Neural progenitor cell (in vitro differentiated cells): ENCODE measurements at places on chromosomes 7 and 10.

GRCh38 chr10:636769-637168 lies 52.7 kb downstream of the DIP2C start:
- no peak for DNase-seq

- DNase-seq, result no peak
Observed at GRCh38 chr10:68088740-68089139, 13.7 kb upstream of the HERC4 start.

DNA sequence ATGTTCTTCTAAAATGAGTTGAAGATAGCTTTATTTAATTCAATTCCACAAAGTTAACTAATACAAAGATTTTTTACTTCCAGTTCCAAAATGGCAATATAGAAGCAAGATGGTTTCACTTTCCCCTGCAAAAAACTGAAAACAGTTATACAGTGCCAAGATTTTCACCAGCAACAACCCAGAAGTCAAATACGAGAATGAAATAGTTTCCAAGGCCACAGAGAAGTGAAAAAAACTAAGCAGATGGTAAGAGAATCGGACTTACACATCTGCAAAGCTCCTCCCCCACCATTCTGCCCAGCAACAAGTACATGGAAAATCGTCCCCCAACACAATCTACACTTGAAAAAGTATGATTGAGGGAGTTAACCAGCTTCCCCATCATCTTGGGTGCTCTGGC lies 30.3 kb upstream of the KEL start:
- no peak for DNase-seq

GRCh38 chr7:38178695-38179344 lies 775 bp downstream of the STARD3NL start:
- no peak for DNase-seq

- DNase-seq, result no peak
Observed at GRCh38 chr7:21076574-21076973, 289.9 kb upstream of the SP8 start.

DNA sequence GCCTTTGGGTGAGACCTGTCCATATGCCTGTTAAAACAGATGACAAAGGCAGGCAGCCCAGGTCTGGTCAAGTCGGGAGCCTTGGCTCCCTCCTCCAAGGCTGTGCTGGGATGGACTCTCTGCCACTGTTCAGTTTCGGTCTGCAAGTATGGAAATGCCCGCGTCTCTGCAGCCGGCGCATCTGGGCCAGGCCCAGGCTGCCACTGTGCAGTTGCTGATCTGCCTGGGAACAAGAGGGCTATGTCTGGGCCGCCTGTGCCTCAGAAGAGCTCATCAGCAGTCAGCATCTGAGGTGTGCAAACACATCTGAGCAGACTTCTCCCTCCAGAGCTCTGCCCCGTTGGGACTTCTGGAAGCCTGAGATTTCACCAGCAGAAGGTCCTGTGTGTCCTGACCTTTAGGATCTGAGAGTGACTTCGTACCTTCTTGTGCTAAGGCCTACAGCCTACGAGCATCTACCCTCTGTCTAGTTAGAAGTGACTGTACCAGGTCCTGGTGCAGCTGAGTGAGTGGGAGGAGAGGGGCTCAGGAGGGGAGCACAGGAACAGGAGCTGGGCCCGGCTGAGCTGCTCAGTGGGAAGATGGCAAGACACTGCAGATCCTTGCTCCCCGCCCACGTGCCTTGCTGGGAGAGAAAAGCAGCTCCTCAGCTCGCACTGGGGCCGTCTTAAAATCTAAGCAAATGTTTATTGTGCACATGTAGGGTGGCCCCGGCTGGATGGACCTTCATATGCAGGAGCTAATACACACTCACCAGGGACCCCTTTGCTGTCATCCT lies 50.9 kb downstream of the DOCK1 start:
- no peak for DNase-seq

GRCh38 chr10:74593470-74593869 lies 232.9 kb upstream of the KAT6B start:
- DNase-seq, result no peak

DNA sequence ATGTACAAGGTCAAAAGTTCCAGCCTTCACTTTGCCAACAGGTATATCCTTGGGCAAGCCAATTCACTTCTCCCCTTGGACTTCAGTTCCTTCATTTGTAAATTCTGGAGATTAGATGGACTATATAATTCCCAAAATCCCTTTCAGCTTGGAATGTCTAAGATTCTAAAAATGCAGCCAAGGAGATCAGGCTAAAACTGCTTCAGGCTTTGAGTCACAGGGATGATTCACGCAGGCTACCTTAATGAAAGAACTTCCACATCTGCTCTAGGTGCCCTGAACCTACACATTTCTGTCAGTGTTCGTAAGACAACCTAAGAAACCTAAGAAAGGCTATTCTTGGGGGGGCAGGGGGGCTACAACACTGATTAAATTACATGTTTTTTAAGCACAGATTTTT lies 7.1 kb downstream of the CPVL start:
- DNase-seq, result no peak

- no peak for DNase-seq
Observed at GRCh38 chr10:78544423-78545090, 510.9 kb downstream of the RPS24 start.

GRCh38 chr7:27765841-27766240 lies 25.9 kb downstream of the TAX1BP1 start:
- DNase-seq, result no peak

- DNase-seq, result peak; percentile 44
Observed at GRCh38 chr7:118629898-118630438, 405.5 kb downstream of the ANKRD7 start.

DNA sequence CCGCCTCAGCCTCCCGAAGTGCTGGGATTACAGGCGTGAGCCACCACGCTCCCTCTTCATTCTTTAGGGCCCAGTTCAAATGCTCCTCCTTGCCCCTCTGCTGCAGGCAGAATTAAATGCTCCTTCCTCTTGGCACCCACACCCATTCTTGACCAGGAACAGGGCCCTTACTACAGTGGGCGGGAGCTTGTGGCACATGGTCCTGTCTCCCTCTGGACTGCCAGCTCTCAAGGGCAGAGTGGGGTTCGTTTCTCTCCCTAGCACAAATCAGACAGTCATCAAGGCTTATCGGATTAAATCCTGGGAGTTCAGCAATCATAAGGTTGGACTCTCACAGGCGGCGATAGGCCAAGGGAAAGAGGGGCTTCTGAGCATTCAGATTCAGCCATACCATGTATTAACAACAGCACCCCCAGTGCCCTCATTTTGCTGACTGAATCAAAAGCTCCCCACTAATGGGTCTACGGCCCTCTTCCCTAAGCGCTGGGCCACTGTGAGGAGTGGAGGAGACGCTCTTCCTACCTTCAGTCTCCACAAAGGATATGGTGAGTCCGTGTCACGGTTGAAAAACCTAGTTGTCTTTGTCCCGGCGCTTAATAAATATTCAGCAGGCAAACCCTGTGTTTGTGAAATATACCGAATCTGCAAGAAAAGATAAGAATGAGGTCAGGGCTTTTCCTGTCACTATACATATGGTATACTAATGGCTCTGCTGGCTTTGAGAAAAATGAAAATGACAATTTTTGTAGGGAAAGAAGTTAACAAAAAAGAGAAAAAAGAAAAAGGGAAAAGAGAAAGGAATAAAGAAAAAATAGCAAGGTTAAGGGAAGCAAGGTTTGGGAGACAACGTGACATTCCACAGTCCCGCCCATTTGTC lies 107.4 kb downstream of the CLEC2L start:
- DNase-seq, result no peak

DNA sequence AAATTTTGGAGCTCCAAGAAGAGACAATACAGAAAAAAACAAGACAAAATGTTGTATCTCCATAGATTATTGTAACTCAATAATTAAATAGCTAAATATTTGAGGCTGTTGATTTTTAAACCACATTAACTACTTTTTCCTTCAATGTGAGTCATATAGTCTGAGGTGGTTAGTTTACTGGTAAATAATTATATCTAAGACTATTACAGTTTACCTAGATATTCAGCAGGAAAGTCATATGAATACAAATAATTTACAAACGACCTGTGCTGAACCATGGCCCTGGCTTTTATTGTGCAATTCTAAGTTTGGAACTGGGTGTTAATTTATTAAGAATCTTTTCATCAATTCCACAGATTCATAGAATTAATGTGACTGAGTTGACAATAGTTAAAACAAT lies 22.2 kb downstream of the CREB5 start:
- no peak for DNase-seq

- DNase-seq, result peak; percentile 80
Observed at GRCh38 chr7:129169171-129169671, 19.2 kb upstream of the SMO start.

- no peak for DNase-seq
Observed at GRCh38 chr10:124663766-124664360, 80.3 kb downstream of the FAM53B start.

- no peak for DNase-seq
Observed at GRCh38 chr7:133746847-133747246, 380.3 kb upstream of the LRGUK start.

- DNase-seq, result no peak
Observed at GRCh38 chr7:47255441-47255840, 326.5 kb downstream of the TNS3 start.

- no peak for DNase-seq
Observed at GRCh38 chr10:107577221-107577620, 412.7 kb upstream of the SORCS1 start.

GRCh38 chr7:108014747-108015682 lies 12.1 kb upstream of the LAMB1 start:
- no peak for DNase-seq

DNA sequence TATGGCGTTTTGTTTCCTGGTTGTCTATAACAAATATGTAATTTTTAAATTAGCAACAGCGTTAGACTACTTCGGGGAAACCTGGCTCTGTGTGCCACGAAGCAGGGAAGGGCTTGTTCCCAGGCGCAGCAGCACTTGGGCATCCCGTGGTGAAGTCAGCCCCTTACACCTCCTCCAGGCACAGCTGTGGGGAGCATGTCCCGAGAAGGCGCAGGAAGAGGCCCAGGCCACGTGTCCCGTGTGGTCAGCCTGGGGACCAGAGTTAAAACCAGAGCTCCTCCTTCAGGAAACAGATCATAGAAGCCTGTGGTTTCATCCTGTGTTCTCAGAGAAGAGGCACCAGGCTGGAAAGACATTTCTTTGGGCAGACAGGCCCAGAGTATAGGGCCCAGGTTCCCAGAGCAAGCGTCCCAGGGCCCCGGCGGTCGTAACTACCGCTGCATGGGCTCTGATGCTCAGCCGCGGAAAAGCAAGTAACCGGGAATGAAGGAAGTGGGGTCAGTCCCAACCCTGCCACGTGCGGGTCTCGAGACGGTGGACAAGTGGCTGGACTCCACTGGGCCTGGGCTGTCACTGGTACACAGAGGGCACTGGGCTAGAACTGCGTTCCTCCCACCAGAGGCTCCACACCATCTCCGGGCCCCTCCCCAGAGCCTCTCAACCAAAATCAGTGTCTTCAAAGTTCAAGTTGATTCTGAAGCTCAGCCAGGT lies 7.1 kb downstream of the NUDT1 start:
- no peak for DNase-seq

- DNase-seq, result no peak
Observed at GRCh38 chr10:117768333-117769042, 225.9 kb downstream of the EMX2 start.

GRCh38 chr7:48087349-48087748 lies 1.7 kb upstream of the UPP1 start:
- DNase-seq, result no peak

DNA sequence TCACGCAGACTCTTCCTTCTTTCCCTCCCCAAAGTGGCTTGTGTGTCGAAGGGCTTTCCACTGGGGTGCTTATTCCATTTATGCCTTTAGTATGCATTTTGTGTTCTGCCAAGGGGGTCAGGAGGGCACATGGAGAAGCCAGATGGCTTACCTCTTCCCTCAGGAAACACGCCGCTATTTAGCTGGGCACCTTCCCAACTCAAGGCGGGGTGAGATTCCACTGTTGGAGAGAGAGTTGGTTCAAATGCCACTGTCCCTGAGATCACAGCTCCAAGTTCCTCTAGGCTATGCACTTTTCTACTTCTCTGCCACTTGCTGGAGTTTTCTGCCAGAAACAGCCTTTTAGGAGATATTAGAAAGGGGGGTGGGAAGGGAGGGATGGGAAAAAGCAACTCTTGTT lies 1091.8 kb downstream of the LRMDA start:
- DNase-seq, result no peak

GRCh38 chr7:1110358-1110757 lies 22.4 kb downstream of the GPER1 start:
- DNase-seq, result no peak

DNA sequence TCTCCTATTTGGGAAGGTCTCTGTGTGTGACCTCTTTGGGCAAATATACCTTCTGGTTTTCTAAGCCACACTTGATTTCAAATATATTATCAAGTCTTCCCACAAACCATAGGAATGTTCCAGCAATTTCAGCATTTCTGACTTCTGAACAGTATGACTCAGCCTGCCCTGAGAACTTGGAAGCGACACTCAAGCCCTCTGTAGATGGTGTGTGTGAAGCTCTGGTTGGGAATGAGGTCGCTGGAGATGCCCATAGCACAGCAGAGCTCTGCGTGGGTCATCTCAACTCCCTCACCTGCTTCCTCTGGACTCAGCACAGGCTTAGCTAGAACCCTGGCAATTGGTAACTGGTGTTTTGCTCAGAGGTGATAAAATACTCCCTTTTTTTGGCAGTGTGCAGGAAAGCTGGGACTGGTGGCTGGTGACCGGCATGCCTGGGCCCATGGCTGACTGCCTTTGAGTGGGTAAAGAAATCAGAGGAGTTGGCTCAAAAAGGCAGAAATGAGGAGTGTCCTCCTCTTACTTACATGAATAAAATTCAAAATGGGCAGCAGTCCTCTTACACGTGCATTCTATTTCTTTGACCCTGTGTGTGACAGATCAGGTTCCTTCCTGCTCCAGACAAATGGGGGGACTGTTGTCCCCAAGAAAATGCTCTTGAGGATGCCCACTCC lies 87.5 kb upstream of the NRP1 start:
- DNase-seq, result no peak

DNA sequence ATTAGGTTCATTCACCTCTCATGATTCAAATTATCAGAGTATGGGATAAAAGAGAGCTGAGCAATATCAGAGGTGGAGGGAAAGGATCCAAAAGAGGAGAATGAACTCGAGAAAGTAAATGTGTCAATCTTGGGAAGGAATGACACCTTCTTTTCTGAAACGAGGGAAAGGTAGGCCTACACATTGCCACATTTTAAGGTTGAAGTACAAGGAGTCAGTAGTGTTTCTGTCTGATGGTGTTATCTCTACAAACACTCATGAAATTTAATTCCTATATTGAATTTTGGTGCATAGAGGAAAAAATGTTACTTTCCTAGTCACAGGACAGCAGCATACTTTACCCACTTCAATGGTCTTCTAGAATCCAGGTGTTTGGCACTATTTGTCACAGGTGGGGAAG lies 90.2 kb downstream of the DNAJB9 start:
- no peak for DNase-seq
